Amniotic epithelial cell (primary cell): ENCODE measurements at places on chromosomes 16 and 17.

DNA sequence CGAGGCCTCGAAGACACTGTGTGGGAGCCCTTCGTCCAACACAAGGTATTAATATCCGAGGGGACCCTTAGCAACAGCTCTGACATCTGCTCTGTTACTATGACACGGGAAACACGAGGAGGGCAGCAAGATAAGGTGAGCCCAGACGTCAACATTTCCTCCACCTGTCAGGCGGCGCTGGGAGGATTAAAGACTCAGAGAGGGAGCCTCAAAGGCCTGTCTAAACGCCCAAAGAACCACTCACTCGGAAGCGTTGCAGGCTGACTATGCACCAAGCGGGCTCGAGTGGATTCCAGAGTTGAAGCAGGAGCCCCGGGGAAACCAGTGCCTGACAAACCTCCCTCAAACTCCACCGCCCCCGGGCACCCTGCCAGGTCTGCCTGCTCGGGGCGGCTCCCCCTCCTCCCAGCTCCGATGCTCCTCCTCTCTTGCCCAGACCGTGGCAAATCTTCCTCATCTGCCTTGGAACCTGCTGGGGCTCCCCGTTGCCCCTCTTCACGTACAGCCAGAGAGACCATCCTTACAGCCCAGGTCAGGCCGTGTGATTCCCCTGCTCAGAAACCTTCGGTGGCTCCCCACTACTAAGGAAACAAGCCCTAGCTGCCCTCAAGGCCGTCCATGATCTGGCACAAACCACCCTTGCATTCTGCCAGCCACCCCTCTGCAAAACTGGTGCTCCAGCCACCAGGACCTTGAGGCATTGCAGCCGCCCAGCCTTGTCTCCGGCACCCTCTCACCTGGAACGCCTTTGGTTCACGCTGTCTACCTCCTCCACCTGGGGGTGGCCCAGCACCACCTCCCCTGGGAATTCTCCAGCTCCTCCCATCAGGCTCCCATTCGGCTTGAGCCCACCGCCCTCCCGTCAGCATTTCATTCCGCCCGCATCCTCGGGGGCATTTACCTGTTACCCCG, 16.2 kb downstream of the RPH3AL start:
- peak; percentile 41 for DNase-seq

DNA sequence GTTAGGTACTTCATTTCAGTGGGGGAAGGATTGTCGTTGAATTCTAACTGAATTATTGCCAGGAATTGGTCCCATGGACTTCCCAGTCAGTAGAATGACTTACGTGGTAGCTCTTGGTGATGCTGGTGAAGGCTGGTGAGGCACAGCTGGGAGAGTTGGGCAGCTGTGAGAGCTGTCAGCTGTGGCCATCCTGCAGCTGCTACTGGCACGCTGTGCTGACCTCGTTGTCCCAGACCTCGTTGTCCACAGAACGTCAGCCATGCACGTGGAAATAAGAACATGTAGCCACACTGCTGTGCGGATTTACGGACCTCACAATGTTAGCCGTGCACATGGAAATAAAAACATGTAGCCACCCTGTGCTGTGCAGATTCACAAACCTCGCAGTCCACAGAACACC, 102.3 kb downstream of the NPIPB11 start:
- no peak for DNase-seq

DNA sequence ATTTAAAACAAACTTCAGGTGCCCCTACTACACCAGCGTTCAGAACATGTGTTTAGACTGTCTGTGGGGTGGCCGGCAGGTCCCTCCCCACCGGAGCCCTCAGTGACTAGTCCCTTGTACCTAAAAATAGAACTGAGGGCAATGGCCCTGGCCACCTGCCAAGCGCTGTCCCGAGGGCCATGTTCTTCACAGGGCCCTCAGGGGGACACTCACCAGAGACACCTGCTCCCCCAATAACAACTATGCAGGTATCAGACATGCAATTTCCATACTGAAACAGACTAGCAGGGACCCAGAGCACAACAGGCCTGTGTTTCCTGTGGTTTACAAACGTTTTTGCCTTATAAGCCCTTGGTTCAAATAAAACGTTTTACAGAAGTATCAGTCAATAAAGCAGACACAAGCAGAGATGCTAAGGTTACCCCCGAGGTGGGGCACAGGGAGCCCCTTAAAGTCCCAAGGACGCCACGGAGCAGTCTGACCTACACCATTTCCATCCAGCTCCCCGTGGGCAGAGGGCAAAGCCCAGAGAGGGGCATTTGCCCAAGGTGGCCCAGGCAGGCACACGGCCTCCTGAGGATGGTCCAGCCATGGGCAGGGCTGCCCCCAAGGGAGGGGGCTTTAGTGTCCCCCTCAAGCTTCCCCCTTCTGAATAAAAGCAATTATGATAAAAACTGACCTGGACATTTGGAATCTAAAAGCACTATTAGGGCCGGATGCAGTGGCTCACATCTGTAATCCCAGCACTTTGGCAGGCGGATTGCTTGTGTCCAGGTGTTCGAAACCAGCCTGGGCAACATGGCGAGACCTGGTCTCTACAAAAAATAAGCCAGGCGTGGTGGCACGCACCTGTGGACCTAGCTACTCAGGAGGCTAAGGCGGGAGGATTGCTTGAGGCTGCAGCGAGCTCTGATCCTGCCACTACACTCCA, 896 bp upstream of the MYLK3 start:
- no peak for DNase-seq

DNA sequence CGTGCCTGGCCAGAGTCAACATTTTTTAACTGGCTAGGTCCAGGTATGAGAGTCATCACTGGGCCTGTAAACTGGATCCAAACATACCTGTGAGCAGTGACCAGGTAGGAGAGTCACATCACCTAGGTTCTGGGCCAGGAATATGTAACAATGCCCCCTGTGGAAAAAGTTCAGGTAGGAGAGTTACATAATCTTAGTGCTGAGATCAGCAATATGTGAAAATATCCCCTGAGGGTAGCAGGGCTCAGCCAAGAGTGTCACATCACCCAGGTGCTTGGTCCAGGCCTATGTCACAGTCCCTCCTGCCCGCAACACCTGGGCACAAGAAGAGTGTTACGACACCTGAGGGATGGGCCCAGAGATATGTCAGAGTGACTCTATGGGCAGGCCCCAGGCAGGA, 2104.7 kb downstream of the TP53TG3F start:
- no peak for DNase-seq

DNA sequence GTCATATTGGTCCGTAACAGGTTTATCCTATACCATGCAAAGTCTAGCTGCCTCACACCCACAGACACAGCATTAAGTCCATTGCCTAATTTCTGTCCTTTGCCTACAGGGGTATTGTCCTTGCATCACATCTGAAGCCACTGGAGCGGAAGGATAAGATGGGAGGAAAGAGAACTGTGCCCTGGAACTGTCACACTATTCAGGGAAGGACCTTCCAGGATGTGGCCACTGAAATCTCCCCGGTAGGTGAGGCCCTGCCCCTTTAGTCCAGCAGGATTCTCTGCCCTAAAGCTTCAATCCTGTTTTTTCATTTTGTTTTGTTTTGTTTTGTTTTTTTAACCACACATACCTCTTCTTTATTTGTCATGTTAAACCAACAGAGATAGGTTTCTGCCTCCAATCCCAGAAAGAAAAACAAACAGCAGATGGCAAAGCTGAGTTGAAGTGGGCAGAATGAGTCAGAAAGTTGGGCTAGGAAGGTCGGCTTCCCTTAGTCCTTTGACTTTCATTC, 2.2 kb upstream of the EFTUD2 start:
- DNase-seq: peak; percentile 64

DNA sequence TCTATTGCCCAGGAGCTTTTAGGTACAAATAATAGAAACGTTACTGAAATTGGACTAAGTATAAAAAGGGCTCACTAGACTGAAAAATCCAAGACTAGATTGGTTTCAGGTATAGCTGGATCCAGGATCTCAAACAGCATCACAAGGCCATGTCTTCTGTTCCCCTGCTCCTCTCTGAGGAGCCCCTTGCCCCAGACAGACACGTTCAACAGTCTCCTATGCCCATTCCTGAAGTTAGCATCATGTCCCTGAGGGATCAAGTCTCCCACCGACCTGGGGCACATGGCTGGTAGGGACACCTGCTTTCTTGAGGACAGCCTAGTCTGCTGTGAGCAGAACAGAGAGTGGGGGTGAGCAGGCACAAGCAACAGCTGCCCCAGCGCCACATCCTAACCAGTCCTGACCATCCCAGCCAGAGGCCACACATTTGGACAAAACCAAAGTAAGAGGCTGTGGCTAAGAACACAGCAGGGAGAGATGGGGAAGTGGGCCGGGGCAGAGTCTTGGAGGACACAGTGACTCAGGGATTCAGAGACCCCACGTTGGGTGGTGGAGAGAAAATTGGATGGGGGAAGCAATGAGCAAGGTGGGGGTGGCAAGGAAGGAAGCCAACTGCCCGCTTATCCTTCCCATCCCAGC, 10.5 kb upstream of the MMP2 start:
- no peak for DNase-seq

- DNase-seq: no peak
Measured at GRCh38 chr17:80012765-80013741, 22.6 kb downstream of the TBC1D16 start.

GRCh38 chr17:82152556-82153294, 54.7 kb upstream of the FASN start:
- DNase-seq: no peak

DNA sequence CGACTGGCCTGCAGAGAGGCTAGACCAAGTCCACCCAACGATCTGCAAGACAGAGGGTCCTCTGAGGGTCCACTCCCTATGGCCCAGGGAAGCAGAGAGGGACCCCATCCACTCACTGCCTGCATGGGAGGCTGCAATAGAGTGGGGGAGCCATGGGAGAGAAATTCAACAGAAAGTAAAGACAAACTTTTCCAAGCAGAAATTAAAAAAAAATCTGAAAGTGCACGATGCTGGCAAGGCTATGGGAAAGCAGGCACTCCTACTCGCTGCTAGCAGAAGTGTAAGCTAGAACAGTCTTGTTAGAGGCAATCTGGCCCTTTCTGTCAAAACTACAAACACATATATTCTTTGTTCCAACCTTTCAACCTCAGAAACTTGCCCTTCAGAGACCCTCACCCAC, 85.4 kb downstream of the GAS7 start:
- no peak for DNase-seq

DNA sequence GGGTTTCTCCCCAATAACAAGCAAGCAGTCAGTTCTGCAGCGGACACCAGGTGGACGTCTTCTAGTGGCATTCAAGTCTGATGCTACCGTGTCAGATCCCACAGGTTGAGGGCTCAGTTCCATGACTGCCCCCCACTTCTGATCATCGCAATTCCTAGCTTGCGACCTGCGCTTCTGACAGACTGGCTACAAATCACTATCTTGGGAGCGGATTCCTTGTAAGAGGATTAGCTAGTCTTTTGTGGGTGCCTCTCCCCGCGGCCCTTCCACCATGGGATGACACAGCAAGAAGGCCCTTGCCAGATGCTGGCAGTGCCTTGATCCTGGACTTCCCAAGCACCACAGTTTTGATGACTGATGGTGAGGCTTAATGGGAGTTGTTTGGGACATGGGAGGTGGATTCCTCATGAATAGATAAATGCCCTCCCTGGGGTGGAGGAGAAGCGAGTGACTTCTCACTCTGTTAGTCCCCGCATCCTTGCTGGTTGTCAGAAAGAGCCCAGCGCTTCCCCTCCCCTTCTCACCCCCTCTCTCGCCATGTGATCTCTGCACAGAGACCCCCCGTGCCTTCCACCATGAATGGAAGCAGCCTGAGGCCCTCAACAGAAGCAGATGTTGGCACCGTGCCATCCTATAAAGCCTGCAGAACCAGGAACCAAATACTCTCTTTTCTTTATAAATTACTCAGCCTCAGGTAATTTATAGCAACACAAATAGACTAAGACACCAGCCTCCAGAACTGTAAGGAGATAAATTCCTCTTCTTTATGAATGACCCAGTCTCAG, 19.1 kb downstream of the CDIP1 start:
- peak; percentile 72 for DNase-seq

DNA sequence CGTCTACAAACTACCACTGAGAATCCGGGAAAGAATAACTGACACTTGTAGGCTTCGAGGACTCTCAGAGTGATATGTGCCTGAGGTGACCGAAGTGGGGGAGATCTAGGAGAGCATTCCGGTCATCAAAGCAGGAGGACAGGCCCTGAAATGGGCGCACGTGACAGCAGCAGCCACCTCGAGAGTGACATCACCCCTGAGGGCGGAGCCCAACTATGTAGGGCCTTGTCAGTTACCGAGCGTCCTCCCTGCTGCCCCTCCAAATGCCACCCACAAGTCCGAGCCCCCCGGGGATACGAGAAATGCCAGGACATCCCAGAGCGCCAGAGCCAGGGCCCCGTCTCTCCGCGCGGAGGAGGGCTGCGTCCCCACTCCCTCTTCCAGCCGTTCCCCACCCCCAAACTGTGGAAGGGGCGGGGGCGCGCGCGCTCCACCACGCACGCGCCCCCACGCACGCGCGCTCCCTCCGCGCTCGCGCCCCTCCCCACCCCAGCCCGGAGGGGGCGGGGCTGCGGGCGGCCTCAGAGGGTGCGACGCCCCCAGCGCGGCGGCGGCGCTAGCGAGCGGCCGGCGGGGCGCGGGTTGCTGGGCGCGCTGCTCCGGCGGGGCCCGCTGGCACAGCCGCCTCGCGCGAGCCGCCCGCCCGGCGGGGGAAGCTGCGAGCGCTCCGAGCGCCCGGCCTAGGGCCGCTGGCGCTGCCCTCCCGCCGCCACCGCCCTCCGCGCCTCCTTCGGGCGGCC, at the start of gene TANC2:
TANC2 (plus strand) TSS at position 550 of the 740 bp plus-strand sequence. CDS start 43,325 bp downstream, outside the sequence.
- peak; percentile 76 for DNase-seq

- no peak for DNase-seq
Measured at GRCh38 chr17:79012563-79013134, 3.1 kb upstream of the CANT1 start.

- DNase-seq: no peak
Measured at GRCh38 chr16:11557801-11558200, 28.9 kb downstream of the LITAF start.

DNA sequence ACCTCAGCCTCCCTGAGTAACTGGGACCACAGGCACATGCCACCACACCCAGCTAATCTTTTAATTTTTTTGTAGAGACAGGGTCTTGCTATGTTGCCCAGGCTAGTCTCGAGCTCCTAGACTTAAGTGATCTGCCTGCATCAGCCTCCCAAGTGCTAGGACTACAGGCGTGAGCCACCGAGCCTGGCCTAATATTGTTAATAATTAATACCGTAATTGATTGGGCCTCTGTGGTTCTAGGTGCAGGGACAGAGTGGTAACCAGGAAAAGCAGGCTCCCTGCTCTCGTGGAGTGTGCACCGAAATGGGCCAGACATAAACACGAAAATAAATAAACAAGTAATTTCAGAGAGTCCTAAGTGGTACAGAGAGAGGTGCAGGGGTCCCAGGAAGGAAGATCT, 241.0 kb downstream of the GSG1L start:
- no peak for DNase-seq

GRCh38 chr17:79495665-79496064, 115.2 kb downstream of the RBFOX3 start:
- DNase-seq: no peak

GRCh38 chr16:63945806-63946205, 1176.1 kb downstream of the CDH11 start:
- DNase-seq: no peak

GRCh38 chr17:19537111-19537510, 3.5 kb downstream of the SLC47A1 start:
- DNase-seq: no peak
